Right lobe of liver (tissue), 6 donors: ENCODE measurements at places on chromosomes 2 and 18. TPM values are rescaled to one million over a fixed set of nuclear protein-coding genes. Genes with fewer than 3 reads are reported as not detected.

Gene KCNIP3
- 0.46 TPM for total RNA-seq

Gene CFC1
- total RNA-seq, result not detected

Gene PTPN18
- total RNA-seq, result 43.5 TPM

Gene AQP12A
- not detected for total RNA-seq

Gene SERPINB3
- not detected for total RNA-seq

DNA sequence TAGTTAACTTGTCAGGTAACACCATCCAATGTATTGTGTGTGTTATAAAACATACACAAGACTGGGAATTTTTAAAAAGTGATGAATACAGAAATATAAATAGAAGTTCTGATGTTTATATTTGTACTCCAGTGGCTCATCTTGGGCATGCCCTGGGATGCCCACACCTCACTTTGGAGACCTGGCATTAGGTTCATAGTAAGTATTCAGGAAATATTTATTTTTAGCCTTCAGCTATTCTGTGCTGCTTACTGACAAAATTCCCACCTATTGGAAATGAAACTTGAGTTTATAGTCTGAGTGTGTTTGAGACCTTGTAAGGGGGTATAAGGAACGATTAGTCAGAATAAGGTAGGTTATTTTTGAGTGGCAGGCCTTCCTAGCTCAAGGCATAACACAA is 67.5 kb downstream of the MYO1B start:
- DNase-seq, result no peak

- no peak for DNase-seq
Observed at GRCh38 chr2:223711596-223712326, 109.6 kb upstream of the SCG2 start.

GRCh38 chr2:28635191-28635611 is 116.4 kb upstream of the PPP1CB start:
- no peak for DNase-seq

- DNase-seq, result no peak
Observed at GRCh38 chr18:34098109-34098508, 126.6 kb downstream of the NOL4 start.

GRCh38 chr2:101630224-101630949 is 67.1 kb upstream of the MAP4K4 start:
- peak; percentile 85 for DNase-seq

- no peak for DNase-seq
Observed at GRCh38 chr2:167944825-167945659, 302.4 kb downstream of the STK39 start.

DNA sequence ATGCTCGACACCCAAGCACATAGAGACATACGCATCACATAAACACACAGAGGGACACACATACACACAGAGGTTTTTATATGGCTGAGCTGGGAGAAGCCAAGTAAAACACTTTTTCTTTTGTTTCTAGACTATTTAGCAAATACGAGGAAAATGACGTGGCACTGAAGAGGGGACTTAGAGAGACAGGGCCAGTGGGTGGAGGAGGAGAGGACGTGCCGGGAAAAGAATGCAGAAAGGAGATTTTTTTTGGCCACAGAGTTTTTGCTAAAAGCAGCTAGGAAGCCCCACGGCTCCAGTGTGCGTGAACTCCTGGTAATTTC is 168.5 kb upstream of the KLF7 start:
- no peak for DNase-seq

- DNase-seq, result no peak
Observed at GRCh38 chr2:80363330-80363729, 58.8 kb upstream of the LRRTM1 start.

DNA sequence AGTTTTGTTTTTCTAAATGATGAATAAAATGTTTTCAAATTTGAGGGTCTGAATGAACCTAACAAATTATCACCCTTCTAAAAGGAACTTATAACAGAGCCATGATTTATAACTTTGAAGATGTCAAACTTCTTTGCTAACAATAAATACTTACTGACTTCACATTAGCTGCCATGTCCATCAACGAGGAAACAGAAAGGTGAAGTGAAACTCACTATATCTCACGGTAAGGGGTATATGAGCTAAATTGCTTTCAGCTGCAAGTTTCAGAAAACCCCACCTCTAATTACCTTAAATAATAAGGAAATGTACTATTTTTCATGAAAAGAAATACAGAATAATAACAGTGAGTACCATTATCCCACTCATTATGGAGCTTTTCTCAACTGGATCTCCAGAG is 350.8 kb upstream of the NT5C1B start:
- no peak for DNase-seq

- DNase-seq, result no peak
Observed at GRCh38 chr2:179657068-179657595, 204.3 kb downstream of the ZNF385B start.

DNA sequence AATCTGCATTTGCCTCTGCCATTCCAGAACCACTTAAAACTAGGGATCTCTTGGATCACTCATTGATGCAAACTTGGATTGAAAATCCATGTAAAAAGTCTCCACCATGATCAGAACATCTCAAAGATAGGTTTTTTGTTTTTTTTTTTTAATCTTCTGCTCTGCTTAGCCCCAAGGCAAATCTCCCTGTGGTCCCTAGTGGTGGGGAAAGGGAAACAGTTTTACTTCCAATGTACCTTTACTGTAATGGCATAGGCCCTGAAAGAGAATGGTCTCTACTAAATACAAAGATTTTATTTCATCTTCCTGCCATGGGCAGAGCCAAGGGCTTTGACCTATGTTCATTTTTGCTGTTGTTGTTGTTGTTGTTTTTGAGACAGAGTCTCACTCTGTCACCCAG is 78.4 kb downstream of the KANSL1L start:
- DNase-seq, result no peak

GRCh38 chr18:46436621-46437020 is 220.4 kb downstream of the LOXHD1 start:
- DNase-seq, result no peak

GRCh38 chr2:158205215-158205614 is 103.5 kb downstream of the UPP2 start:
- no peak for DNase-seq

DNA sequence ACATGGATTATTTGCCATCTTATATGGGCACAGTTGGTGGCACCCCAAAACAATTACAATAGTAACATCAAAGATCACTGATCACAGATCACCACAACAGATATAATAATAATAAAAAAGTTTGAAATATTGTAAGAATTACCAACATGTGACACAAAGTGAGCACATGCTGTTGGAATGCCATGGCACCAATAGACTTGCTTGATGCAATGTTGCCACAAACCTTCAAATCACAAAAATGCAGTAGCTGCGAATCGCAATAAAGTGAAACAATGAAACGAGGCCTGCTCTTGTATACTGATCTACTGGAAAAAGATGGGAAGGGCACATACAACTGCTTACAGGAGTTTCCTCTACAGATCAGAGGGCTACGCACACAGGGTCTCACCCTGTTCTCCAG is 32.2 kb upstream of the AMMECR1L start:
- DNase-seq, result no peak

- no peak for DNase-seq
Observed at GRCh38 chr18:12321333-12321732, 13.3 kb downstream of the TUBB6 start.

GRCh38 chr2:170462433-170463205 is 252.5 kb upstream of the SP5 start:
- peak; percentile 41 for DNase-seq

- no peak for DNase-seq
Observed at GRCh38 chr18:9712611-9713010, 4.5 kb downstream of the RAB31 start.

- DNase-seq, result no peak
Observed at GRCh38 chr2:67649331-67650261, 252.5 kb downstream of the ETAA1 start.

DNA sequence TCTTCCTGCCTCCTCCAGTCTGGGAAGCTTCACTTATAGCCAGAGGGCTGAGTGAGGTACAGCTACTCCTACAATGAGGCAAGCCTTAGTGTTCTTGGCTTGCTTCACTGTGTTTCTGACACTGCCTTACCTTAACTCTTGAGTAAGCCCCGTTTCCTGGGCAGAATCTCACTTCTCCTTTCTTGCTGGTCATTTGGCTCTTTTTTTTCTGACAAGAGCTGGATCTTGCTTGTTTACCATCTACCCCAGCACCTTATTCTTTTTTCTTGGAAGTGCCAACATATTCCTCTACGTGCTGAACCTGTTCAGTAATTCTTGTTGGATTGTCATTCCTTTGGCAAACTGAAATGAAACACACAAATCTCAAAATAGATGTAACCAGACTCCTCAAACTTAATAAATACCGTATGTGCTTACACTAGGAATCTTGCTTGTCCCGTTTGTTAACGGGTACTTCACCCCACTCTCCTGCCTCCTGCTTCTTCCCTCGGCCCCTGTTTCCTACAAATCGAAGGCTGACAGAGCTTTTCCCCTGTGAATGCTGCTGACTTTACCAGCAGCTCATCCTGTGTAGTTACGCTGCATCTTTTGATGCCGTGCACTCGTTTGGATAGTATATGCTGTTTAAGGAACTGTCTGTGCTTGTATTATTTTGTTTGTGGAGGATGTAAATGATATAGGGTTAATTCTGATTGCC is 132.2 kb downstream of the FMNL2 start:
- no peak for DNase-seq
